Left ventricle myocardium inferior (tissue), 1 donor: ENCODE measurements at places on chromosomes 13 and 19. TPM values are rescaled to one million over a fixed set of nuclear protein-coding genes. Genes with fewer than 3 reads are reported as not detected.

DNA sequence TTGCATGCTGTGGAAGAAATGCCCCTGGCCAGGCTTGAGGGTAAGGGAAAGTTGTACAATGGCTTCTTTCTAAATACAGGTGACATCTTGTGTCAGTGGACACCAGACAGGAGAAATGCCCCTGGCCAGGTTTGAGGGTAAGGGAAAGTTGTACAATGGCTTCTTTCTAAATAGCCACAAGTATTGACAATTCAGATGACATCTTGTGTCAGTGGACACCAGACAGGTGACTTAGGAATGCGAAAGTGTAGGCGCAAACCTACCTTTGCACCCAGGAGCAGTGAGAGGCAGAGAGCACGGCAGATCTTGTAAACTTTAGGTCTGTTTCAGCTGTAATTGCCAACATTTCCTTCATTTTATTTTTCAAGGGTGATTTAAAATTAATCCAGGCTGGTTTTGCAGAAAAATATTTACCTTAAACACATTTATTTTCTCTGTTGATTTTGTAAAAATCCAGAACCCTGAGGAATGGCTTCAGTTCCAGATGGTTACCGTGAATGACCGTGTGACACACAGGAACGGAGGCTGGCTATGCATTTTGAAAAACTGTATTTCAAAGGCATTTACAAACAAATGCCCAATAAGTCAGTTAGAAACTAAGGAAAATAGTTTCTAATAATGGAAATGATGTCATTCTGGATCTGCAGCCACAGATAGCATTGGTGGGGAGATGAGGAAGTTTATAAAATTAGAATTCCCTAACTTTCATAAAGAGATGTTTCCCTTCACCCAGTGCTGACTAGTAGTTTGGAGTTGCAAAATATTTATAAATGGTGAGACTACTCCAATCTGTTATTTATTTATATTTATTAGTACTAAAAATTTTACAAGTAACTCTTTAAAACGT is 34.9 kb downstream of the TNFSF13B start:
- H3K4me1 ChIP-seq, result peaks cover 9% of the 10 kb centered on the region
- no peak for DNase-seq
- peaks cover 3% of the 10 kb centered on the region for H3K36me3 ChIP-seq
- no peak overlapping the region for H3K4me3 ChIP-seq
- H3K27me3 ChIP-seq, result no peaks in the 10 kb centered on the region

DNA sequence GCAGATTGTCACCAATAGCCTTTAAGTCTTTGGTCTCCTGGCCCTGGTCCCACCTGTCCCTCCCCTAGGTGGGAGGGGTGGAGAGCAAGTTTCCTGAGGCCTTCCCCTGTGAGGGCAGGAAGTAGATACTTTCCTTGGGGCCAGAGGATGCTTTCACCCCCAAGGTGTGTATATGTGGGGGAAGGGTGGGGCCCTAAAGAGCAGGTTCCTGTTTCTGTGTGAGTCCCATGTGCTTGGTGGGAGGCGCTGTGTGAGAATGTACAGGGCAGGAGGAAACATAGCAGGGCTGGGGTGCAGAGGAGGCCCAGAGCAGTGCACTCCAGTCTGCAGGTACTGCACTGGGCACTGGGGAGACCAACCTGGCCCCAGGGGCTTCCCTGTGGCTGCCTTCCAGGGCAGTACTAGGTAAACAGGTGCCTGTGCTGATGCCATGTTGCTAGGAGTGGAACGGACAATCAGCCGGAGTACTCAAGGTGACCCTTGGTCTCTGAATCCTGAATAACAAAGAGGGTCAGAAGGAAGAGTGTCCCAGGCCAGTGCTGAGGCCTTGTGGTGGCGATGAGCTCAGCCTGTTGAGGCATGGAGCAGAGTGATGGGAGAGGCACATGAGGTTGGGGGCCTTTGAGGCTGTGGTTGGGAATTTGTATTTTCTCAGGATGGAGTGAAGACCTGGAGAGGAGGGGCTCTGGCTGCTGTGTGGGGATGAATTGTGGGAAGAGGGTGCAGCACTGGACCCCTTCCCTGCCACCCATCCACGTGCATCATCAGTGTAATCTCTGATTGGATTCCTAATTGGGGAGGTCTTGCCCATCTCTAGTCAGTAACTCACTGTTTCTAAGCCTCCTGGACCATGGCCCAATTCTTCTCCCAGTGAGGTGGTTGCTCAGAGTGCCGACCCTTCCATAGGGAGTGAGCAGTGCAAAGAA is 5.1 kb downstream of the EGLN2 start:
- H3K36me3 ChIP-seq, result peaks cover 40% of the 10 kb centered on the region
- H3K27me3 ChIP-seq, result no peaks in the 10 kb centered on the region
- DNase-seq, result peak; percentile 64
- H3K4me1 ChIP-seq, result peaks cover 99% of the 10 kb centered on the region
- H3K4me3 ChIP-seq, result peak overlapping the region; percentile 97
- H3K27ac ChIP-seq, result peak overlapping the region; percentile 99

- DNase-seq, result no peak
- no peaks in the 10 kb centered on the region for H3K36me3 ChIP-seq
- no peaks in the 10 kb centered on the region for H3K27me3 ChIP-seq
- H3K4me3 ChIP-seq, result no peak overlapping the region
These were observed 148.5 kb downstream of the ZNF486 start for GRCh38 chr19:20315543-20315942.

- H3K4me3 ChIP-seq, result no peak overlapping the region
- H3K27me3 ChIP-seq, result no peaks in the 10 kb centered on the region
- peaks cover 14% of the 10 kb centered on the region for H3K36me3 ChIP-seq
These were observed 26.3 kb downstream of the EPS15L1 start for GRCh38 chr19:16445238-16446107.

RNF113B gene
- total RNA-seq, result not detected

KLK5 gene
- not detected for total RNA-seq

TUBA3C gene
- total RNA-seq, result not detected
